ENCODE measurements at places on chromosomes 13 and 19.

- ATAC-seq = no peak
Measured at GRCh38 chr13:57637515-57637914, 6.0 kb downstream of the PCDH17 start.

GRCh38 chr13:46010148-46010547 is 42.4 kb downstream of the ZC3H13 start:
- no peak for ATAC-seq

DNA sequence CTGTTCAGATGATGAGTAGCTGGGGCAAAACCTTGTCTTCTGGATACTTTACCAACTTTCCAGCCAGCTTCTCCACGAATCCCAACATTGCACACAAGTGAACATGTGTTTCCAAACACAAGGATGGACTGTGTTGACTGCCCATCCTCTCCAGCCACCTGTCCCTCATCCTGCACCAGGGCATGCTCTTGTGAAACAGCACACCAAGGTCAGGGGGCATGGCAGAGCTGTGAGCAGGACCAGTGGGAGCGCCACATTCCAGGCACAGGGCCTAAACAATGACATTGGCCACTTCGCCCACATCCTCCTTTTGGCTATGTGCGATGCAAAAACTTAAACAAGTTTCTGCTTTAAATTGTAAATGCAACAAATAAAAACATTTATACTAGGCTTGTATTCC is 105.5 kb downstream of the IRS2 start:
- no peak for ATAC-seq

DNA sequence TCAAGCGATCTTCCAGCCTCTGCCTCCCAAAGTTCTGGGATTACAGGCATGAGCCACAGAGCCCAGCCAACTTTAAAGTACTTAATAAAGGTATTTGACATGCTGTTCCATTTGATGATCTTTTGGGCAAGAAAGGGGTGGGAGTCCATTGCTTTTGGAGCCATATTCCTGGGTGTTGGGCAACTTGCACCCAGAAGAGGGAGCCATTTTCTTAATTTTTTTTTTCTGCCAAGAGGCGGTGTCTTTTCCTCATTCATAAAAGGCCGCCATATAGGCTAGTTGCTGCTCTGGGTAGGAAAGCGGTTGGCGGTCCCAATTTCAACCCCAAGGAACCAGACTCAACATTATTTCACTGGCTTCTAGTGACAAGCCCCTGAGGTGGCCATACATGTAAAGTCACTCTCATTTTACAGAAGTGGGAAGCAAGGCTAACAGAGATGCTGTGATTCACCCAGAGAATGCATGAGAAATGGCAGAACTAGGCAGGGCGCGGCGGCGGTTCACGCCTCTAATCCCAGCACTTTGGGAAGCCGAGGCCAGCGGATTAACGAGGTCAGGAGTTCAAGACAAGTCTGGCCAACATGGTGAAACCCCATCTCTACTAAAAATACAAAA is 139.6 kb downstream of the CACNA1A start:
- ATAC-seq = no peak

DNA sequence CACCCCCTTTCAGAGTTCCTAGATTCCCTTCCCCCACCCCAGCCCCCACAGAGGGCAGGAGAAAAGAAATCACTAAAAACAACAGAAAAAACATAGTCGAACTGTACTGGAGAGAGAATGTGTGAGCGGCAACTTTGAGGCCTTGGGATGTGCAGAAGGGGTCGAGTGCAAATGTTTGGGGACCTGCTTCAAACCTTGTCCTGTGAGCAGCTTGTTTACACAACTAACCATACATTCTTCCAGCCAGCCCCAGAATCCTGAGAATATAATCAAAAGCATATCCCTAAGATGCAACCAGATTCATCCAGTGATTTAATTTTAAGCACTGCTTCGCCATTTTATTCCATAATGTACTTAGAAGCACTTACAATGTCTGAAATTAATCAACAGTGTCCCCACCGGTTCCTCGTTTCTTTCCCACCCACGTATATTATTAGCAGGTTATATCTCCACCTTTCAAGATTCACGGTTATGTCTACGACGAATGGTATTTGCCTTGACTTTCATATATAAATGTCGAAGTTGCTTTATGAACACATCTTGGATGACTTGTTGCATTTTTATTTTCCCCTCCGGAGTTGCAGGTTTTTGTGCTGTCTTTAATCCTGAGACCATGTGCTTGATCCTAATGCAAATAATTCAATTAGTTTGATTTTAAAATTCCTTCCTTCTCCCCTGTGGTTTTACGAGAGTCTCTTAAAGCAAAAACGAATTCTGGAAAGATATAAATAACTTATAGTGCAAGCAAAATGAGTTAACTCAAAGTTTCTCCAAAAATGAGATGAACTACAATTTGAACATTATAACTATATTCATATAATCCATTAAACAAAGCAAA is 107.6 kb downstream of the ZIC5 start:
- no peak for ATAC-seq

DNA sequence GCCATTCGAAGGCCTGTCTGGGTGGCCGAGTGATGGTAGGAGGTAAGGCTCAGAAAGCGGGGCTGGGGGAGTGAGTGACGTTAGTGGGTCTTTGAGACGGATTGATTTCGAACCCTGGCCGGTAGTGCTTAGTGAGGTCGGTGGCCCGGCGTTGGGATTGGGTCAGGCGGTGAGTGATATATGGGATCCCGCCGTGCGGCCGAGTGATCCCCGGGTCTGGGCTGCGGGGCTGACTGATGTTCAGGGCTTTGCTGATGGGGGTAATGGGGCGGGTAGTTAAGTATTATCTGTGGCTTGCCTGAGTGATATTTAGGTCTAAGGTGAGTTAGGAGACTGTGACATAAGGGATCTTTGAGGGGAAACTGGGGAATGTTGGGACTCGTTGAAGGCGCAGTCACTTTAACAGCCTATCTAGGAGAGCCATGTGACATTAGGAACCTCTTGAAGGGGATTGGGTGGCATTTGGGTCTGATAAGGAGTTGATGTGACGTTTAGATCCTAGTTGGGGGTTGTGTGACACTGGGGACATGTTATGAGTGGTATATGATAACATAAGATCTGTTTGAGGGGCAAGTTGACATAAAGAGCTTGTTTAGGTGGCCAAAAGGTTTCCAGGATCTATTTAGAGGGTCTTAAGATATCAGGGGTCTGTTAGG is 543 bp downstream of the PSMC4 start:
- no peak for ATAC-seq

GRCh38 chr19:50723069-50723468 is at the start of gene CLEC11A:
Gene CLEC11A (plus strand): TSS chr19:50723364. CDS start chr19:50723526, 162 bp downstream.
- ATAC-seq = no peak

GRCh38 chr13:56700324-56700723 is 440.4 kb upstream of the PRR20A start:
- no peak for ATAC-seq

- no peak for ATAC-seq
Measured at GRCh38 chr19:400976-401865, 7.7 kb downstream of the C2CD4C start.

- ATAC-seq = no peak
Measured at GRCh38 chr19:2043961-2044708, 6.9 kb downstream of the MKNK2 start.

GRCh38 chr13:24218977-24219376 is 58.5 kb downstream of the SPATA13 start:
- no peak for ATAC-seq

DNA sequence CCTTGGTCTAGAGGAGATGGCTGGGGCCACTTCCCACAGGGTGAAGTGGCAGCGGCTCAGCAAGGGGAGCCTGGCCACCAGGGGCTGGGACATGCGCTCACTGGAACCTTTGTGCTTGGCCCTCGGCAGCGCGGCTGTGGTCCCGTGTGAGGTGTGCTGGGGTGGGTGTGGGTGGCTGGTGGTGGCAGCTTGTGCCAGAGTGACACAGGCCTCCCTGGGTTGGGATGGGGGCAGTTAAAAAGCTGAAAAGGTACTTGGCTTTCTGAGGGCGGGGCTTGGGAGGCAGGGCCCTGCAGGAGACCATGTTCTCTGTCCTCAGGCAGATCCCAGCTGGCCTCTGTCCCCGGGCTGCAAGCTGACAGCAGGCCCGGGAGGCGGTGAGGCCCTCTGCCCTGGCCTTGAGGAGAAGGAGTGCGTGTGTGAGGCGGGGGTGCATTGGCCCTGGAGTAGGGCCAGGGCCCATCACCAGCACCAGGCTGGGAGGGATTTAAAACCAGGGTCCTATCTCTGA is 17.3 kb downstream of the MPND start:
- no peak for ATAC-seq

GRCh38 chr13:93397619-93398018 is 171.0 kb downstream of the GPC6 start:
- no peak for ATAC-seq

DNA sequence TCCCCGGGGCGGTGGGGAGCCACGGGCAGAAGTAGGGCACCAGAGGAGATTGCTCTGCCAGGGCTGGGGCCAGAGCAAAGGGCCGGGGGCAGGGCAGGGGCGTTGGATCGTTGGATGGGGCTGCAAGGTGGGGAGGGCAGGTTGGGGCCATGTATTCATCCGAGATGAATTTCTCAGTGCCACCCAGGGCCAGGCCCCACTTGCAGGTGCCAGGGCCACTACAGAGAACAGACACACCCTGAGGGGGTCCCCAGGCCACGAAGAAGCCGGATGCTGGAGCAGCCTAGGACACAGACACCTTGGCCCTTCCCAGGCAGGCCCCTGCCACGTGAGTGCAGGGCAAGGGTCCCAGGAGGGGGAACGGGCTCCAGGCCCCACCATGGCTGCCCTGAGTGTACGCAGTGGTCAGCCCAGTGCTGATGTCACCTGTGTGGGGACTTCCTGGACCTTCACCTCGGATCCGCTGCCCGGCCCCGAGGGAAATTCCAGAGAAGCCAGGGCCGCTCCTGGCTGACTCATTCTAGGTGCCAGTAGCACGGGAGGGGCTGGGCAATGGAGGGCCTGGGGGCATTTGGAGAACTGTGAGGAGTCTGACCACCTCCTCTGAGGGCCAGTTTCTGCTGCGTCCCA is 9.6 kb upstream of the SBNO2 start:
- no peak for ATAC-seq

- ATAC-seq = peak; percentile 73
Measured at GRCh38 chr19:40598121-40598917, 2.9 kb upstream of the LTBP4 start.

DNA sequence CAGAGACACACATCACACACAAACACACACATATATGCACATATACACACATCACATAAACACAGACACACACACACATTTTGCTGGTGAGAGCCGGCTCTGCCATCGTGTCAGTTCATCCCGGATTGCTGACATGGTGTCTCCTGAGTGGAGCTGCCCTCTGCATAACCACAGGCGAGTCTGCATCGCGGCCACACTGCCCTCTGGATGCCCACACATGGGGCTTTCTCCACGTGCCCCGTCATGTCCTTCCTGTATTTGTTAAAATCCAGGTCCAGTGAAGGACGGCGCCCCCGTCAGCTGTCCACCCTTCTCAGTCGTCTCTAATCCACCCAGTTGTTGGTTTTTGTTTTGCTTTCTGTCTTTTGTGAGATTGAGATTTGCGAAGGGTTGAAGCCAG is 52.6 kb upstream of the F7 start:
- ATAC-seq = no peak

- no peak for ATAC-seq
Measured at GRCh38 chr13:102020611-102021216, 381.1 kb downstream of the FGF14 start.

DNA sequence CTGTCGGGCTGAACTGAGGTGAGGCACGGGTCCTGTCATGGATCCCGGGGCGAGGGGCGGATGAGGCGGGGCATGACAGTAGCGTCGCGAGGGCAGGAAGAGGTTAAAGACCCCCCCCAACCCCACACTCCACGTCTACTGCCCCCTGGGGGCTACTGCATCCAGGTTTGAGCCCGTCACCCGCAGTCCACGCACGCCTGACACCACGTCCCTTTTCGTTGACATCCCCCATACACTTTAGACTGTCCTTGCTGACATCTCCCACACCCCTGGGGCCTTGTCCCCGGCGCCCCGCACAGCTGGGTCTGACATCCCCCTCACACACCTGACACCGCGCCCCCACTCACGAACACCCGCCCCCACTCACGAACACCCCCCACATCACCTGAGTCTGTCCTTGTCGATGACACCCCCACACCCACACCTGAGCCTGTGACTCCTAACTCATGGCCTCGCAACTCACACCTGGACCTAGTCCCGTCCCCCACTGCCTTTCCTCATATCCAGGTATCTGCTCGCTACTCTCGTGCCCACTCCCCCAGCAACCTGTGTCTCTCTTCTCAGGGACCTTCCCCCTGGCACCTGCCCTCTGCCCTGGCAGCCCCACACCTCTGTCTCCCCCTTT is 416 bp downstream of the SLC25A42 start:
- ATAC-seq = peak; percentile 14

DNA sequence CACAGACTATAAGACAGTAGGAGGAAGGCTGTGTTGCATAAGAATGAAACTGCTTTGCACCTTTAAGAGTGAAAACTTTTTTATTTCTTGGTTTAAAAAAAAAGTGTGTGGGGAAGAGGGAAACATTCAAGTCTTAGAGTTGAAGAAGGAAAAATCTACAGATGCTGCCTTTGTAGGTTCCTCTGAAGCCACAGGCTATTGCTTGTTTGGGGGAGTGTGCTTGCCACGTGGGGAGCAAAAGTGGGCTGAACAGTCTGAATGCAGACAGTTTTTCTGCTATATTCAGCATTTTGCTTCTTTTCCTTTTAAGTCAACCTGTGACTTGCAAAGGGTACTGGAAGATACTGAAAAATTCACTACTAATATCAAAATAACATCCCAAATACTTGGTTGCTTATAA is 36.9 kb downstream of the EFNB2 start:
- ATAC-seq = no peak

DNA sequence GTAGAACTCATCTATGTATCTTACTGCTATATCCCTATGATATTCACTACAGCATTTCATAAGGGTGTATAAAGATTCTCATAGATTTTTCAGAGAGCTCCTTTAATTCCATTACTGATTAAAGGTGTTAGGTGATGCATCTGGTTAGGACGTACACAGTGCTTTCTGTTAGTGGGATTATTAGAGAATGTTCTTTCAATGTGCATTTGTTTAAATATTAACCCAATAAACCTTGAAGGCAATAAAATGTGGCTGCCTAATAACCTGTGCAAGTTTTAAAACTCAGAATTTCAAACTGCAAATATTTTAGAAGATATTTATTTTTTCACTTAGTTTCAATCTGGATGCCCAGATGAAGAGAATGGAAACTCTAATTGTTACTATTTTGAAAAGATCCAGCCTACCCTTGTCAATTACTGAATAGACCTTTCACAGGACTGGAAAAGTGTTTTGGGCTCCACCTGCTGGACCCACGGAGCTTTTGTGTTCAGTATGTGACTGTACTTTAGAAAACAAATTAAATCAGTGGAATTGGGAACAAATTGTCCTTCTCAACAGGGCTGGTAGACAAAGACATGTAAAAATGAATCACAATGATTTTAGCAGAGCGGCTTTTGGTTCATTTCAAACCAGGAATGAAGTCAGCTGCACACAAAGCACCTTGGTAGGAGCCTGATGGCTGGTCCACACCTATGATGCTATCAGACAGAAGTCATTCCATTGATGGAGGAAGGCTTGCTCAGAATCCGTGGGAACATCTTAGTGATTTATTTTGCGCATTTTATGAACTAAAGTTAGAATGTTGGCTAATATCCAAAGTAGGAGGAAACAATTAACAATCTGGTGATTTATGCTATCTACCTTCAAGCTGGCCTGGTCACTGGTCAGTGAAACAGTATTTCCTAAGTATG is 89.4 kb upstream of the RAP2A start:
- ATAC-seq = no peak

Data from activated CD4-positive, CD25-positive, alpha-beta regulatory T cell treated with anti-CD3 and anti-CD28 coated beads, Interleukin-2, amount 50 U/mL, for 24 hours (primary cell).